ENCODE measurements at places on chromosomes 1 and 21.

DNA sequence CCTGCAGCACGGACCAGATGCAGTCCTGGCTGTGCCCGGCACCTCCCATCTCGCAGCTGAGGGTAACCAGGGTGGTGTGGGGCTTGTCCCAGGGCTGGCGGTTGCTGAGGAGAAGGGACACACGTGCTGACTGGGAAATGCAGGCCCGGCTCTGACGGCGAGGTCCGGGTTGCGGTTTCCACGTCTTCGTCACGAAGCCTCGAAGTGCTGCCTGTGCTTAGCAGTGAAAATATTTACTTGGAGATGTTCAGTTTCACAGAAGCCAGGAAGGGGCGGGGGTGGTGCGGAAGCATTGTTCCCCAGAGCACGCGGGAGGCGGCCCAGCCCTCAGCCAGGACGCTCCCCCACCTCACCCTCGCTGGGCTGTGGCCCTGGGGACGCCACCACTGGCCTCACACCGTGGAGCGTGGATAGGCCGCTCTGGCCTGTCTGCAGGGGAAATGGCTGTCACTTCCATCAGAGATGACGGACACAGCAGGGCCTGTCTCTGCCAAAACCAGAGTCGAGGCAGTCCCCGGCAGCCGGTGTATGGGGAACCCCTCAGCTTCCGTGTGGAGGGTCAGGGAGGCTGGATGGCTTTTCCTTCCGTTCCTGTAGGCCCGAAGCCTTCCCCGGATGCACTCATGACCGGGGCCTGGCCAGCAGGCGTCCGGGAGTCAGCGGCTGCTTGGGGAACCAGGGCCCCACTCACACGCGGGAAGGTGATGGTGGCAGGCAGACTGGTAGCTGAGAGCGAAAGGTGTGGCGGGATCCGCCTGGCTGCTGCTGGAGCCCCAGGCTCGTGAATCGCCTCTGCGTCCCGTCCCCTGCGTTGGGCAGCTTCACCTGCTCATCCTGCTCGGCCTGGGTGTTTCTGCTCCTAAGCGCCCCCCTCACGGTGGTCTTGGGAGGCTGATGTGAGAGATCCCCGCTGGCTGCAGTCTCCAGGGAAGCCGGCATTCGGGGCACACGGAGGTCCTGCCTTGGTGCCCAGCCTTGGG is 14.7 kb upstream of the POFUT2 start:
- DNase-seq = peak; percentile 22

- no peak for DNase-seq
These were observed 271.6 kb upstream of the SGIP1 start for GRCh38 chr1:66262208-66262963.

DNA sequence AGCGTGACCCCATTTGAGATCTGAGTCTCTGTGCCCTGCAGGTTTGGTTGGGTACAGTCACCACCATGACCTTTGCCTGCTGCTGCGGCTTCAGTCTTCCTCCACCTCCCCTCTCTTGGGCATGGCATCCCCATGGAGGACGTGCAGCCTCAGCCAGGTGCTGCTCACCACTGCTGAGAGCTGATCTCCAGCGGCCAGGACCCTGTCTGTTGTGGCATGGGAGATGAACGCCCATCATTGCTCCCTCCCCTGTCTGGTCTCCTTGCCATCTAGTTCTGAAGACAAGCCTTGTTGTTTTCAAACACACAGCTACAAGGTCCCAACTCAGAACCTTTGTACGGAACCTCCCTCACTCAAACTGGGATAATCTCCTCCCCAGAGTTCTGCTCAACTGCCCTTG is 19.2 kb upstream of the PKP1 start:
- DNase-seq = no peak

- no peak for DNase-seq
These were observed 48.6 kb downstream of the PCP4 start for GRCh38 chr21:39915881-39916280.

- peak; percentile 40 for DNase-seq
These were observed 271.6 kb downstream of the TM2D1 start for GRCh38 chr1:61453111-61453961.

DNA sequence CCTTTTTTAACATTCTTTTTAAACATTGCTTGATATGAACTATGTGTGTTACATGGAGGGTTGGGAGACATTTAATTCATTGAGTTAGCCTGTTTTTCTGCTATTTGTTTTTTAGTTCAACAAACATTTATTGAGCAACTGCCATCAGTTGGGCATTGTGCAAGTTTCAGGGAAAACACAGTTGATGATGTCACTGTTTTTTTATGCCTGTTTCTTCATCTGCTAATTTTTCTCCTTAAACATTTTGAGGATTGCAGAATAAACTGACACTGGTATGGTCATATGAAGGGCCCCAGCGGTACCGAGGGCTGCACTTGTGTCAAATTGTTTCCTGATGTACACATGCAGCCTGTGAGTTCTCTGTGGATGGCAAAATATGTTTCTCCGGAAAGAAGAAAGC is 253.0 kb downstream of the FGGY start:
- no peak for DNase-seq

DNA sequence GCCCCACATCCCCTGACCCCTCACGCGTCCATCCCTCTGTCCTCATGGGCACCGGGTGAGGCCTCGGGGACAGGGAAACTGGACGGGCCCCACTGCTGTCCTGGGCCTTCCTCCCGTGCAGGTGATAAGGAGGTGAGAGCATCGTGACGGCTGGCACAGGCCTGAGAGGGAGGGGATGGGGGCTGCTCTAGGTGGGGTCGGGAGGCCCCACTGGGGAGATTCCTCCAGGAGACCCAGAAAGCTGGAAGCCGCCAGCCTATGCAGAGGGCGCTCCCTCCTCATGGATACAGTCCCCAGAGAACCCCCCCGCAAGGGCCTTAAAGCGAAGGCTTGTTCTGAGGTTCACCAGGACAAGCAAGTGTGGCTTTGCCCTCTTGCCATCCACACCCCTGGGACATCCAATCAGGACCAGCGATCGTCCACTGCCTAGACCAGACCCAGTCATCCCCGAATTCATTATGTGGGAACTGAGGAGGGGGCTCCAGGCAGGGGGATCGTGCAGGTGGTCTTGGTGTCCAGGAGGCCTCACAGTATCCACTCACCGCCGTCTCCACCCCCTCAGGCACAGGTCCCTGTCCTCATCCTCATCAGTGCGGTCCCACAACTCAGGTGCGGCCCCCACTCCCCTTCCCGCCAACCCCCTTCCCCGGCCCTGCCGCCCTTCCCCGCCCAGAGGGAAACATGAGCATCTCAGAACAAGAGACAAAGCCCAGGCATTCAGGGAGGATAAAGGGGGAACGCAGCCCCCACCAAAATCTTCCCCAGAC is 45.3 kb upstream of the COL18A1 start:
- DNase-seq = no peak

DNA sequence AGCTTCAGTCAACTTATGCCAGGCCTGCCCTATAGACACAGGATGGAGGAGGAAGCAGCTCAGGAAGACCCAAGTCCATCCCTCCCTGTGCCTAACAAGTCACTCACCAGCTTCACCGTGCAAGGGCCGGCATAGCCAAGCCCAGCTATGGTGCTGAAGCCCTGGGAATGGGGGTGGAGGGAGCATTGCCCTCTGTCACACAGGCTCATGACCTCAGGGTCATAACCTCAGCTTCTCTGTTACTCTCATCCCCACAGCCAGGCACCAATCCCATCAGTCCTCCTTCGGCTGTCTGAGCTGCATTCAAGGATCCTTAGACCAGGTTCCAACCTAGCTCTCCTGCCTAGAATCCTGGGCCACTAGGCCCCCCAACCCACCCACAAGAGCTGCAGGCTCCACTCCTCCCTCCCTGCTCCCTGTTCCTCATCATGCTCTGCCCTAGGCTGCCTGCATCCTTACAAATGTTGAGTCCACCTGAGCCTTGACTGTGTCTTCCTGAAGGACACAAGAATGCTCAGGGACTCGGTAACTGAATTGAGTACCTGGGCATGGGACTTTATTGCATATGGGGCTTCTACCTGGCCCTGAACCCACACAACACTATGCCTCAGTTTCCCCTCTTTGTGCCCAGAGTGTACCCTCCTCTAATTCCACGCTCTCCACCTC is 1.7 kb downstream of the CD244 start:
- no peak for DNase-seq

- DNase-seq = no peak
These were observed 14.3 kb downstream of the RC3H1 start for GRCh38 chr1:174007851-174008250.

GRCh38 chr21:34994766-34995631 is 54.1 kb downstream of the RUNX1 start:
- DNase-seq = no peak

DNA sequence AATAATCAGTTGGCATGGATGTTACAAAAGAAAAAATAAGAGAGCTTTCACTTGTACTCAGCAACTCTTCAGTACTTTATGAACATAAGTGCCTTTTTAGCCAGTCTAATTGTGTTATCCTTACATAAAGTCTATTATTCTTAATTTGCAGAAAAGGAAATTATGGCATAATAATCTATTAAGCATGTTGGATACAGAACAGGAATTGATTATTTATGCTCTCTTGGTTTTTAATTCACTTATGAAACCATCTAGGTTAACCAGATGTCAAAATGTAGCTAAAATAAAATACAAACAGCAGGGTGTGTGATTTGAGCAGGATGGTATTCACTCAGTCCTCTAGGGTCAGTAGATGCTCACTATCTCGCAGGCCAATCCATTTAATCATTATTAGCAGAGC is 79.7 kb downstream of the PLPPR5 start:
- DNase-seq = no peak

- DNase-seq = peak; percentile 69
These were observed 4.9 kb upstream of the TNFRSF1B start for GRCh38 chr1:12161662-12162458.

DNA sequence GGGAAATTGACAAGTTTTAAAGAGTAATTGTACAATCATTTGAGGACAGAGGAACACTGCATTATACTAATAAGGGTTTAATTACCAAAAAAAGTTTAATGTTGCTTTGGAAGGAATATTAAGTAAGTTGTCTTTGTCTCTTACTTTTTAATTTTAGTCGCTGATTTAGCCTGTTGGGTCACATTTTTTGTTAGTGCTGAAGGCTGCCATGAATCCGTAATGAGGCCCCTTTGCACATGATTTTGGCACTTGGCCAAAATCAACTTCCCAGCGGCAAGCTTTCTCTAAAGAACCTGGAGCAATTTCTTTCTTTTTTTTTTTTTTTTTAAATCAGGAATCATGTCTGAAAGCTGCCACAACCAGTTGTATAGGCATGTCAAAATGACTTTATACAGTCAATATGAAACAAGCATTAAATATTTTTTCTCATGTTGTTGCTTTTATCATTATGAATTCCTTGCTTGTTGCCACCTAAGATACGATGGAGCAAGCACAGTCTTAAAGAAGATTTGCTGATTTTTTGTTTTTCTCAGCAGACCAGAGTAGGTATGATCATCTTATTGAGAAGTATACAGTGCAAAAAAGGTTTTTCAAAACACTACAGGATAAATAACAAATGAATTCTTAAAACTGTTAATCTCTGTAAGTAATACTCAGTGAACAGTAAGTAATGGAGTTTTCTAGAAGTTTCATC is 690.4 kb downstream of the USP25 start:
- no peak for DNase-seq

GRCh38 chr1:1622010-1622787 is 6.9 kb downstream of the MIB2 start:
- DNase-seq = no peak

- DNase-seq = no peak
These were observed 55.0 kb downstream of the SLX9 start for GRCh38 chr21:44994695-44995342.
